ENCODE measurements at places on chromosomes 5 and 9.

DNA sequence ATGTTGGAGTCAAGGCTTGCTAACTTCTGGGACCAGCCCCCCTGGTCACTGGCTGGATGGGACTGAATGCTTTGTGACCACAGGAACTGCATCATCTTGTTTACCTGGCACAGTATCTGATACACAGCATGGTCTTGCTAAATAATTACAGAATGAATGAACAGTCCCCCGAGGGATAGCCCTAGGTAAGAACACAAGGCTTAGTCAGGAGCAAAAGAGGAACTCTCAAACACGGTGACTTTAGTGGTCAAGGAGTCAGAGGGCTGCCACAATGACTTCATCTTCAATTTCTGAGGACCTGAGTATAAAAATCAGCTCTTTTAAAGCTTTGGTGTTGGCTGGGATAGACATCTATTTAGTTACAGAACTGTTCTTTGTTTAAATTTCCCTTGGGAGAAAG, 15.1 kb upstream of the CXCL14 start:
- no peak for DNase-seq

DNA sequence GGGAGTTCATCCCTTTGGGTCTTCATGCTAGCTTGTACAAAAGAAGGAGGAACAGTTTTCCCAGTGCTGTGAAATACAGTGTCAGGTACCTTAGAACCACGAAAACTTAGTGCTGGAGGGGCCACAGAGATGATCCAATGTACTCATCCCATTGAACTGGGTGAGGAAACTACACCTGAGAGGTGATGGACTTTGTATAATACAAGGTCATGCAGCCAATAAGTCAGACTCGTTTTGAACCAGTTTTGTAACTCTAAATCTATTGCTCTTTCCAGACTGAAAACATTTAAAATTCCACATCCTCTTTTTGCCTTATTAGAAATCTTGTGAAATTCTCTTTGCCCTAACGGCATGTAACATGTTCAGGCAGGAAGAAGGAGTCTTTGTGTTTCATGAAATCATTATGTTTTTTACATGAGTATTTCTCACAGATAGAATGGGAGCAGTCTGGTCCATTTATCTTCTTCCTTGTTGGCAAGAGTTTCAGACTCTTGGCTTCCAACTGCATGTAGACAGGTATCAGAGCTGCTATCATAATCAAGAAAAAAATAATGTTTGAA, 146.8 kb upstream of the FBXL7 start:
- DNase-seq: no peak

GRCh38 chr5:117942861-117943519, 1045.4 kb downstream of the DTWD2 start:
- no peak for DNase-seq

DNA sequence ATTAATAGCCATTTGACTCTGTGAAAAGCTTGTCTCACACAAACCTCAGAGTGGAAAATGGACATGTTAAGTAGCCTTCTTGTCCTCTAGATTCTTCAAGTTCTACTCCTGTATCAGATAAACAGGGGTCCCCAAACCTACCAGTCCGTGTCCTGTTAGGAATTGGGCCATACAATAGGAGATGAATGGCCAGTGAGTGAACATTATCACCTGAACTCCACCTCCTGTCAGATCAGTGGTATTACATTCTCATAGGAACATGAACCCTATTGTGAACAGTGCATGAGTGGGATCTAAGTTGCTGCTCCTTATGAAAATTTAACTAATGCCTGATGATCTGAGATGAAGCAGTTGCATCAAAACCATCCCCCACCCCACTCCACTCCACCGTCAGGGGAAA, 136.3 kb downstream of the TMEM232 start:
- no peak for DNase-seq

DNA sequence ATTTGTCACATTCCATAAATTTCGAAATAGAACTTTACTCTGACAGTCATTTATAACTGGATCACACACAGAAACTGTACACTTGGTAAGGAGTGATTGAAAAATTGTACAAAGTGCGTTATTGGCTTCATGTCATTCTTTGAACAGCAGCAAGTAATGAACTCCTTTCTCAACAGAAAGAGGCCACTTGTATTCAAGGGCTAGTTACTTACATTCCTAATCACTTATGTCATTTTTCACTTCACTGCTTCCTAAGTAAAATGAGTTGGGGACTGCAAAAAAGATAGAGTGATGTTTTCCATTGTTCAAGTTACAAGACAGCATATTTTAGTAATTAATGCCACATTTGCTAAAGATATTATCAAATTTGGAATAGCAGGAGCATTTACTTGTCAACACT, 893.2 kb downstream of the DTWD2 start:
- DNase-seq: no peak

DNA sequence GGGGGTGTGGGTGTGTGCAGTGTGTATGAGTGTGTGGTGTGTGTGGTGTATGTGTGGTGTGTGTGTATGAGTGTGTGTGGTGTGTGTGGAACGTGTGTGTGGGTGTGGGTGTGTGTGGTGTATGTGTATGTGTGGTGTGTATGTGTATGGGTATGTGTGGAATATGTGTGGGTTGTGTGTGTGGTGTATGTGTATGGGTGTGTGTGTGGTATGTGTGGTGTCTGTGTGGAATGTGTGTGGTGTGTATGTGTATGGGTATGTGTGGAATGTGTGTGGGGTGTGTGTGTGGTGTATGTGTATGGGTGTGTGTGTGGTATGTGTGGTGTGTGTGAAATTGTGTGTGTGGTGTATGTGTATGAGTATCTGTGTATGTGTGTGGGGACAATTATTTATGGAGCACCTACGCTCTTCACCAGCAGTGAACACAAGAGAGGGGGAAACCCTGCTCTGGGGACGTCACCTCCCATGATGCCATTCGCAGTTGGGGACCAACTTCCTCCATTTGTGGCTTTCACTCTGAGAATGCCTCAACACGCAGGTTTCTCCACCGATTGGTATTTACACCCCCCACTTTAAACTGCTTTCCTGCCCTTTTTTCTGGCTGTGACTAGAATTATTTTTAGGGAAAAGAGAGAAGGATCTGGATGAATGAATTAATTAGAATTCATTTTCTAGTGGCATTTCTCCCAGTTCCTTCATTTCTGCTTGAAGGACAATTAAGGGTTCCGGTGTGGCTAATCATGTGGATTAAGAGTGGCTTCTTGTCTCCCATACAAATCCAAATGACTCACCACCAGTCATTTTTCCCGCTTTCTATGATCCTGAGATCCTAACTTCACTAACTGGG, 238.1 kb downstream of the ROR2 start:
- DNase-seq: no peak

DNA sequence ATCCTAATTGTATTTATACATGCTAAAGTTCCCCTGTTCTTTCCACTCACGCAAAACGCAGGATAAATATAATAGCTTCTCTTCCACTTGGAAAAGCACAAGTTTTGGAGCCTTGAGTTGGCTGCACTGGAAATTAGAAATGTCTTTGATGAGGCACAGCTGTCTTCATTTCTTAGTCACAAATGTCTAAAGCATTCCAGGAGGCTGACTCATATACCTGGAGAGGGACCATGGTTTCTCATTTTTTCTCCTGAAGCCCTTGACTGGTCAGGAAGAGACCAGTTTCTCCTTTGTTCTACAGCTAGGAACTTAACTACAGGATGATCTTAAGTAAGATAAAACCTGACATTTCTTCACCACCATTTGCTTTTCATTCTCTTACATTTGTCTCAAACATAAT, 16.2 kb downstream of the MTX3 start:
- DNase-seq: no peak

- DNase-seq: no peak
Observed at GRCh38 chr5:8013948-8014710, 145.2 kb downstream of the MTRR start.

- DNase-seq: no peak
Observed at GRCh38 chr9:98521141-98521540, 187.6 kb downstream of the GABBR2 start.

DNA sequence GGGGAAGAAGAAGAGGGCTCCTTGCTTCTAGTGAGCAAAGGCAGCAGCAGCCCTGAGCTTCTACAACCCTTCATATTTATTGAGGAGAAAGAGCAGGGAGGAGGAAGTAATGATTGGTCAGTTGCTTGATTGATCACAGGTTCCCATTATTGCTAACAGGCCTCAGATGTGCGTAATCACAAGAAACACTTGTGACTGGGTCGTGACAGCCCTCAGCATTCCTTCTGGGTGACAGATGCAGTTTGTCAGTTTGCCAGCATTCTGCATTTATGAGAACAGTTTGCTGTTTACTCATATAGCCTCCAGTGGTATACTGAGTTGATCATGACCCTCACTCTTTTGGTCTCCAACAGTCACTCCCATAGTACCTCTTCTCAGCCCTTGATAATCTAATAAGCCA, 111.5 kb upstream of the TNC start:
- no peak for DNase-seq

GRCh38 chr5:103255691-103256090, 2.9 kb upstream of the MACIR start:
- no peak for DNase-seq
